NCI-H187 (cell line): ENCODE measurements at places on chromosomes 7 and 10.

DNA sequence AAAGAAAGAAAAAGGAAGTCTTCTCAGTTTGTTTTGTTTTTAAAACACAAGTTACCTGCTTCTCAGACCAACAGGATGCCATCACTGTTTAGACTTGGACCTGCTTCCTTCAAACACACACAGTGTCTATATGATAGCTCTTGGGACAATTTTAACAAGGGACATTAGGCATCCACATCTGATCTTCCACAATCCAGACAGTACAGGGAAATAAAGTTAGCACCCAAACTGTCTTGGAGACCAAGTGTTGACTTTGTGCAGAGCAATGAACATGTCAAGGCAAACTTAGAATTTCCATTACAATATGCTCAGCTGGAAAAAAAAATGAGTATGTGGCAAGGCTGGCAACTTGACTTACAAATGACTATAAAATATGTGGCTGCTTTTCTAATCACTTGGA is 80.9 kb downstream of the SGMS1 start:
- DNase-seq: no peak

DNA sequence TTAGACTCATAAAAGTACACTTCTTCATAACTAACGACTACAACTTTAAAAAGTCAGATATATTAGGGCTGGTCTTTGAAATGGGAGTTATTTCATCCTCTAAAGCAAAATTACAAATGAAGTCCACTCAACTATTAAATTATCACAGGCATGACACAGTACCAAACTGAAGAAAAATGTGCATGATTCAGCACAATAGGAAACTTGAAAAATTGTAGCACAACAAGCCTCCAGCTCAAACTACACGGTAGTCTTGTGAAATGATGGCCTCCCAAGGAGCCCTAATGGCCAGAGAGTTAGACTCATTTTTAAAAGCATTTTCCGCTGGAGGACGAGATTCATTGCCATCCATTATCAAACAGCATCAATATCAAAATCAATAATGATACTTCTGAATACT is 76.4 kb downstream of the MAGI2 start:
- no peak for DNase-seq

DNA sequence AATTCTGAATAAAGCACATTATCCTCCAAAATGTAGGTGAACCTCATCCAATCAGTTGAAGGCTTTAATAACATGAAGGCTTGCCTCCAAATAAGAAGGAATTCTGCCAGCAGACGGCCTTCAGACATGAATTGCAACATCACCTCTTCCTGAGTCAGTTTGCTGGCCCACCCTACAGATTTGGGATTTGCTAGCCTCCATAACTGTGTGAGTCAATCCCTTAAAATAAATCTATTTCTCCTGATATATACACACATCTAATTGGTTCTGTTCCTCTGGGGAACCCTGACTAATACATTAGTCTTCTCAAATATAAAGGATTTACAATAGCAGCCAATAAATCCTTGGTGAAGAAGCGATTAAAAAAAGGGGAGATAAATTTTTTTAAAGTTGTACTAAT is 34.8 kb upstream of the OSBPL3 start:
- DNase-seq: no peak

DNA sequence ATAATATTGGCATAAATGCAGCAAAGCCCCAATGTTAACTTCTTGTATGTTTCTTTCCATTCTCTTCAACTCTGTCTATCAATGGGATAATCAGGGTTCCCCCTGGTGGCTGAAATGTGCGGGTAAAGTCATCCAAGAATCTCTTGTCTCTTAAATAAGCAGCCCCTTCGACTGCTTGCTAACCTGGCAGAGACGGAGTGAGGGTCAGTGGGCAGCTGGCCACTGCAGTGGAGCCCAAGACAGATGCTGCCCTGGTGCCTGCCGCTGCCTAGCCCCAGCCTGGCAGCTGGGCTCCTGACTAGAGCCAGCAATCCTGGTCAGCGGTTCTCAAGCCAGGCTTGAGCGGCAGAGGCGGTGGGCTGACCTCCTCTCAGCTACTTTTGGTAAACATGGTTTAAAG is 248.9 kb downstream of the COBL start:
- DNase-seq: peak; percentile 14

GRCh38 chr10:131871673-131872005 is 29.2 kb upstream of the PPP2R2D start:
- DNase-seq: no peak
